Memory B cell (primary cell): ENCODE measurements at places on chromosomes 16 and 17.

DNA sequence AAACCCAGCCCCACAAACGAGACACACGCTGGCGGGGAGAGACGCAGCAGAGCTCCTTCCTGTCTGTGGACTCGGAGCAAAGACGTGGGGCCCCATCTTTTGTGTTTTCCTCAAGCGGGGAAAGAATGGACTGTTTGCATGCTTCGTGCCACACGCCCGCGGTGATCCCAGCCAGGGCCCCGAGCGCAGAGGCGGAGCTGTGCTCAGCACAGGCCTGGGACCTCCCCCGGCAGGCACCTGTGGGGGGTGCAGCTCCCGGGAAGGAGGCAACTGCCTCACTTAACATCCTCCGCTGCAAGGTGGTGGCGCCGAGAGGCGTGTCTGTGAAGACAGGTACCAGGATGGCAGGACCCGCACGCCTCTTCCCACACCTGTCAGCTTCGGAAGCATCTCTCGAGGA is 19.1 kb downstream of the TRARG1 start:
- H3K27ac ChIP-seq: no peak overlapping the region
- no peaks in the 10 kb centered on the region for H3K36me3 ChIP-seq
- no peak for DNase-seq
- H3K4me3 ChIP-seq: no peak overlapping the region
- H3K27me3 ChIP-seq: peaks cover 12% of the 10 kb centered on the region

DNA sequence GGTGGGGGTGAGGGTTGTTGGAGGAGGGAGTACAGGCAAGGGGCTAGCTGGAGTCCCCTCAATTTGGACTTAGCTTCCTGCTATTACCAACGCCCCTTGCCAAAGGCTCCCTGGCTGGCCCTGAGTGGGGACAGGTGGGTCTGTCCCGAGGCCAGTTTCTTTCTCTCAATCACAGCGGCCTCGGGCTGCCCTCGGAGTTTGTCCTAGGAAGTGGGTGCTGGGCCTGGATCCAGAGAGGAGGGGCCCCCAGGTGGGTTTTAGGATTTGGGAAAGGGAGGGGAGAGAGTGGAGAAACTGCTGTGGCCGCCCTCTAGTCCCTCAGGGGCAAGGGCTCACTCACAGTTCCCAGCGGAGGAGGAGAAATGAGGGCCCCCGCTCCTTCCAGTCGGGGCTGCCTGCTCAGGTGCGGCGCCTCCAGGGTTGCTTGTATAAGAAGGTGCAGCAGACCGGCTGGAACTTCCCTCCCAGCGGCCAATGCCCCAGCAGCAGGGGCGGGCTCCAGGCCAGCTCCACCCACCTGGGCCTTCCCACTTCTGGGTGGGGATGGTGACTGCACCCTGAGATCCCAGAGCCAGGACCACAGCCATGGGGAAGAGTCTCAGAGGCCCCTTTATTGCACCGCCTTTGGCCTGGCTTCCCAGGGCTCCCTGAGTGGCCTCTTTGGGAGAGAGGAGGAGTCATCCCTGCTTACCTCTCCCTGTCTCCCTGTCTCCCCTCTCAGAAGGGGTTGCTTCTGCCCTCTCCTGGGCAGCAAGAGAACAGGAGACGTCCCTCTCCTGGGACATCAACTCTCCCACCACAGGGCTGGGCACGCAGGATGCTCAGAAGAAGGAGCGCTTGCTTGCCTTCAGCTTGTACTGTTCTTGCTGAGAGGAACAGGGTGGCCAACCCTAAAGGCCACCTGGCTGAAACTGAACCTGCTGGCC is 112.0 kb upstream of the SMURF2 start:
- H3K4me3 ChIP-seq: no peak overlapping the region
- peaks cover 11% of the 10 kb centered on the region for H3K4me1 ChIP-seq
- H3K27me3 ChIP-seq: no peaks in the 10 kb centered on the region
- DNase-seq: no peak
- H3K36me3 ChIP-seq: peaks cover 4% of the 10 kb centered on the region

DNA sequence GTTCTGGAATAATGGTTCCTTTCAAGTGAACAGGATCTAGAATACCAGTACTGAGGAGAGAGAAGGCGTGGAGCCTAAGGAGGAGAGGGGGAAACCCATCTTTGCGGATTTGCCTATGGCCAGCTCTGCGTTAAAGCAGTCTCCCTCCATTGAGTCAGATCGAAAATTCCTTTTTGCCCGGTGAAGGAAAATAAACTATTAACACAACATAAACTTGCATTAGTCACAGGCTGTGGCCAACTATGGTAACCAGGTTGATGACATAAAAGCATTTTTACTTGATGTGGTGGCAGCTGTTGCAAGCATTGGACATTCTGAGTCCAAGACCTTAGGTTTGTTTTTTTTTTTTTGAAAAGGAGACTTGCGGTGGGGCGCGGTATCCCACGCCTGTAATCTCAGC is 8.9 kb downstream of the LDAF1 start:
- DNase-seq: no peak
- no peak overlapping the region for H3K27ac ChIP-seq
- peaks cover 29% of the 10 kb centered on the region for H3K36me3 ChIP-seq
- H3K27me3 ChIP-seq: no peaks in the 10 kb centered on the region
- no peak overlapping the region for H3K4me3 ChIP-seq

DNA sequence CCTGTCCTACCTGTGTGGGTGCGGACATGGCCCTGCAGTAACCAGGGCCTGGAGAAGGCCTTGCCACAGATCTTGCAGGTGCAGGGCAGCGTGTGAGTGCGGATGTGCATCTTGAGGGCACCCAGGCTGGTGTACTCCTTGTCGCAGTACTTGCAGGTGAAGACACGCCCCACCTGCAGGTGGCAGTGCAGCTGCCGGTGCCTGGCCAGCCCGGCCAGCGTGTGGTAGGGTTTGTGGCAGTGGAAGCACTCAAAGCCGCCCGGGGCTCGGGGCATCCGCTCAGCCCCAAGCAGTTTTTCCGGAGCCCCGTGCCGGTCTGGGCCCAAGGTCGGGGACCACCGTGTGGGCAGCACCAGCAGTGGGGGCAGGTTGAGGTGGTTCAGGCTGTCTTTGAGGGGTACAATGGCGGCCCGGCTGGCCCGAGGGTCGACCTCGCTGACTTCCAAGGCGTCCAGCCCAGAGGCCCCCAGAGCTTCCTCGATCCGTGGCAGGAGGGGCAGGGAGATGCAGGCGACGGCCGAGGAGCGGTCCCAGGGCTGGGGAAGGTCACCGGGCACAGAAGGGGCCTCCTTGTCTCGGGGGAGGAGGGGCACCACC is 5.1 kb downstream of the SNAI3 start:
- H3K36me3 ChIP-seq: peaks cover 2% of the 10 kb centered on the region
- peaks cover 27% of the 10 kb centered on the region for H3K4me1 ChIP-seq
- DNase-seq: peak; percentile 61
- H3K4me3 ChIP-seq: peak overlapping the region; percentile 81
- peak overlapping the region; percentile 93 for H3K27ac ChIP-seq

DNA sequence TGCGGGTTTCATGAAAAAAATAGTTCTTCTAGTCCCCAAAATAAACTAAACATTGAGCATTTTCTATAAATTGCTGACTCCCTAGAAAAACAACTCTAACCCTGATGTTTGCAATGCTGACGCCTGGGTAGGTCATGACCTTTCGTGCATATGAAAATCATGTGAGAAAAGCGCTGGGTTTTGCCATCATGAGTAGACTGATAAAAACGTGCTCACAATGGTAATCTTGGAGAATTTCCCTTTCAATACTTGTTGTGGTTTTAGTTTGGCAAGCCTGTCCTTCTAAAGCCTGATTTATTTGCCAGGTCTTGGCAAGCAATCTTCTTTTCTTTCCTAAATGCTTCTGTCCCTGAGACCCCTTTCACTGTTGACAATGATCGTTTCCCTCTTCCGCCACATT is 4.0 kb upstream of the CLEC10A start:
- H3K27me3 ChIP-seq: peaks cover 15% of the 10 kb centered on the region
- peaks cover 9% of the 10 kb centered on the region for H3K4me1 ChIP-seq
- H3K4me3 ChIP-seq: no peak overlapping the region
- no peak for DNase-seq
- no peak overlapping the region for H3K27ac ChIP-seq

DNA sequence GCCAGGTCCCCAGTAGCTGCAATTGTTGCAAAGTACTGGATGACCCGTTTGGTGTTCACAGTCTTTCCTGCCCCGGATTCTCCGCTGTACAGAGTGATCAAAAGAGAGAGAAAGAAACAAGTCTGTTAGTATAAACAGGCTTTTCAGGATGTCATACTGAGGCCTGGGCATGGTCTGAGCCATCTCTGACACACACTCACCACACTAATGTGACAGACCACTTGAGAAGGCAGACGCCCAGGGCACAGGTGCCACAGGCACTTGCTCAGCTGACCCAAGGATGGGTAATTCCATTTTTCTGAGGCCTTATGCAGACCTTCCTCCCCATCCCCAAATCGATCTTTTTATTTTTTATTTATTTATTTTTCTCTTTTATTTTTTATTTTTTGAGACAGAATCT is 7.5 kb downstream of the MYH3 start:
- H3K27me3 ChIP-seq: no peaks in the 10 kb centered on the region
- peak overlapping the region; percentile 5 for H3K27ac ChIP-seq
- peaks cover 3% of the 10 kb centered on the region for H3K36me3 ChIP-seq
- DNase-seq: no peak
- no peak overlapping the region for H3K4me3 ChIP-seq

- peaks cover 12% of the 10 kb centered on the region for H3K27me3 ChIP-seq
- peaks cover 5% of the 10 kb centered on the region for H3K4me1 ChIP-seq
- H3K36me3 ChIP-seq: no peaks in the 10 kb centered on the region
- H3K27ac ChIP-seq: no peak overlapping the region
- no peak overlapping the region for H3K4me3 ChIP-seq
These were observed 15.7 kb upstream of the XYLT2 start for GRCh38 chr17:50330151-50330775.

GRCh38 chr16:68636818-68637217 is 8.3 kb upstream of the CDH3 start:
- no peaks in the 10 kb centered on the region for H3K36me3 ChIP-seq
- no peaks in the 10 kb centered on the region for H3K4me1 ChIP-seq
- no peak for DNase-seq
- H3K27ac ChIP-seq: no peak overlapping the region

DNA sequence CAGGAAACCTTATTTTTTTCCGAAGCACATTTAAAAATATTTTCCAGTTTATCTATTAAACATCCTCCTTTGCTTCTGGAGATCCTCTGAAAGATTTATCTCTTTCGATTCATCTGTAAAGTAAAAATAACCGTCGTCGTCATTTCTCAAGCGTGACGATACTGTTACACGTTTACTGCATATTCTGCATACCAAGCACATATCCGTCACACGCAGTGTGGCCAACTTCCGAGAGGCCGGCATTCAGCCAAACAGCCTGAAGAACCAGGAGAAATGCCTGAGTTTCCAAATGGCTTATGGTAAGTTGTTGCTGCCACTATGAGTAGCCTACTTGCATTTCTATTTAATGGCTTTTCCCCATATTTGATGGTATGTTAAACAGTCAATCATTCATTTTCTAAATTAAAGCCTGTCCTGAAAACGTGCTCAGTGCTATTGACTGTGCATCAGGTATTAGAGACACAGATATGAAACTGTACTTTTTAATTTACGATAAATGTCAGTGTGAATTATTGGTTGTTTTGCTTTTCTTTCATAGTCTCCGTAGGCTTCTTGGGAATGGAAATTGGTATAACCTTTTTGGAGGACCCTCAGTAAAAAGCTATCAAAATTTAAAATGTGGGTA is 275.7 kb downstream of the WWOX start:
- H3K36me3 ChIP-seq: peaks cover 8% of the 10 kb centered on the region
- no peak for DNase-seq
- no peak overlapping the region for H3K27ac ChIP-seq
- H3K4me1 ChIP-seq: no peaks in the 10 kb centered on the region
